ENCODE measurements at places on chromosomes 6 and 20. TPM values are rescaled to one million over a fixed set of nuclear protein-coding genes. Genes with fewer than 3 reads are reported as not detected.

GTSF1L gene
- not detected for total RNA-seq

UNC93A gene
- not detected for total RNA-seq

C6orf118 gene
- total RNA-seq = not detected

ZSCAN31 gene
- 19.7 TPM for total RNA-seq

ADAT2 gene
- 6.1 TPM for total RNA-seq

SIGLEC1 gene
- total RNA-seq = not detected

SMLR1 gene
- total RNA-seq = not detected

CTSA gene
- 50.4 TPM for total RNA-seq

ECT2L gene
- not detected for total RNA-seq

CTAGE9 gene
- total RNA-seq = not detected

SLC22A7 gene
- total RNA-seq = not detected

KHDRBS2 gene
- not detected for total RNA-seq

TGM3 gene
- total RNA-seq = not detected

PRR18 gene
- not detected for total RNA-seq

LY6G6C gene
- total RNA-seq = not detected

PDE10A gene
- total RNA-seq = 2.3 TPM

TBP gene
- 10.0 TPM for total RNA-seq

KHDC1L gene
- not detected for total RNA-seq

CFAP206 gene
- total RNA-seq = 0.37 TPM

CUL9 gene
- total RNA-seq = 39.2 TPM

ADGRF4 gene
- total RNA-seq = 0.33 TPM

GSTA1 gene
- not detected for total RNA-seq

TMEM244 gene
- total RNA-seq = 0.66 TPM

GNMT gene
- 0.25 TPM for total RNA-seq

SEC63 gene
- total RNA-seq = 41.7 TPM

SMAP1 gene
- 15.9 TPM for total RNA-seq

EGFL8 gene
- total RNA-seq = 0.66 TPM

NUS1 gene
- 24.8 TPM for total RNA-seq

NKX2-4 gene
- total RNA-seq = not detected

MCCD1 gene
- not detected for total RNA-seq

ENPP3 gene
- under 0.01 TPM for total RNA-seq

CDSN gene
- total RNA-seq = not detected

F13A1 gene
- total RNA-seq = under 0.01 TPM

CCN6 gene
- not detected for total RNA-seq

SLC22A3 gene
- 2.9 TPM for total RNA-seq

FILIP1 gene
- total RNA-seq = 0.62 TPM

RIMS4 gene
- not detected for total RNA-seq

GRM4 gene
- under 0.01 TPM for total RNA-seq

MUC22 gene
- not detected for total RNA-seq

CCND3 gene
- 26.9 TPM for total RNA-seq

PAK5 gene
- not detected for total RNA-seq

TNFRSF21 gene
- total RNA-seq = 3.5 TPM

XKR7 gene
- not detected for total RNA-seq

ZNF391 gene
- 1.7 TPM for total RNA-seq

IMPG1 gene
- total RNA-seq = 0.37 TPM
